ENCODE measurements at places on chromosomes 13 and 19.

GRCh38 chr19:15296353-15296752, 36.0 kb downstream of the BRD4 start:
- no peak for DNase-seq

DNA sequence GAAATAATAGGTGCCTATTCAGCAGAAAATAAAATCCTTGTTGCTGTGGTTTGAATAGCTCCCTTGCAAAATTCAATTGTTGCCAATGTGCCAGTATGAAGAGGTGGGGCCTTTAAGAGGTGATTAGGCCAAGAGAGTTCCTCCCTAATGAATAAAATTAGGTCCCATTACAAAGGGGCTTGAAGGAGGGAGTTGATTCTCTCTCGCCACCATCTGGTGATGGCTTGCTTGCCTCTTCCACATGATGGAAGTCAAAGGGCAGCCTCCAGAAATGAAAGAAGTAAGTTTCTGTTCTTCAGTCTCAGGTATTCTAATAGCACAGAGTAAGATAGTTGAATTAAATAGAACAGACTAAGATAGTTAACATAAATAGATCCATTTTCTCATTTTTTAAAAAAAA, 3.0 kb upstream of the EEF1AKMT1 start:
- DNase-seq = no peak

DNA sequence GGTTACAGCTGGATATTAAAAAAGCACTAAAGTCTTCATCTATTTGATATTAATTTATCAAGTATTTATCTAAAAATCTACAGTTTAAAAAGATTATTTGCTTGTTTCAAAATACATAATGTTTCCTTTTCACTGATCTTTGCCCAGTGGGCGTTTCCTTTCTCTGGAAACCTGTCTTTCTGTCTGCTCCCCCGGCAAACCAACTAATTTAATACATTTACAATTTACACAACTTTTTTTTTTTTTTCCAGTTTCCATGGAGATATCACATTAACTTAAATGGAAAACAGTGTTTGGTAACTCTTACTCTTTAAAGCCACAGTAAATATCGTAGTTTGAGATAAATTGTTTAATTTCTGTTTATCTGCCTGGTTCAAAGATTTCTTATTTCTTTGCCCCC, 5.3 kb downstream of the GPC6 start:
- DNase-seq = no peak

GRCh38 chr13:72638059-72638815, 89.2 kb downstream of the MZT1 start:
- DNase-seq = no peak

DNA sequence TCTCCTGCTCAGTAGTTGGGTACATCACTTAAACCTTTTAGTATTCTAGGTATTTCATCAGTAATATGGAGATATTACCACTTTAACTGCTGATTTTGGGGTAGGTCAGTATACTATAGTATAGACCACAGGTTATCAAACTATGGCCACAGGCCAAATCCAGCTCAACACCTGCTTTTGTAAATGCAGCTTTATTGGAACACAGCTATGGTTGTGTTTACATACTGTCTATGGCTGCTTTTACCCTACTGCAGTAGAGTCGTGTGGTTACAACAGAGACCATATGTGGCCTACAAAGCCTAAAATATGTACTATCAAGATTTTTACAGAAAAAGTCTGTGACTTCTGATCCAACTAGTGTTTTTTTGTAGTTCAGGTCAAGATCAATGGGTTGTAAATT, 10.3 kb downstream of the COG6 start:
- DNase-seq = no peak

GRCh38 chr19:56085571-56086275, 35.4 kb downstream of the ZNF787 start:
- no peak for DNase-seq

- no peak for DNase-seq
Observed at GRCh38 chr19:43776286-43776685, 4.5 kb downstream of the KCNN4 start.

GRCh38 chr19:19138109-19138981, at the start of gene TMEM161A:
TMEM161A (minus strand) TSS chr19:19138478; CDS start chr19:19138428, 50 bp downstream.
- peak; percentile 92 for DNase-seq

- no peak for DNase-seq
Observed at GRCh38 chr13:71606818-71607217, 260.2 kb downstream of the DACH1 start.

DNA sequence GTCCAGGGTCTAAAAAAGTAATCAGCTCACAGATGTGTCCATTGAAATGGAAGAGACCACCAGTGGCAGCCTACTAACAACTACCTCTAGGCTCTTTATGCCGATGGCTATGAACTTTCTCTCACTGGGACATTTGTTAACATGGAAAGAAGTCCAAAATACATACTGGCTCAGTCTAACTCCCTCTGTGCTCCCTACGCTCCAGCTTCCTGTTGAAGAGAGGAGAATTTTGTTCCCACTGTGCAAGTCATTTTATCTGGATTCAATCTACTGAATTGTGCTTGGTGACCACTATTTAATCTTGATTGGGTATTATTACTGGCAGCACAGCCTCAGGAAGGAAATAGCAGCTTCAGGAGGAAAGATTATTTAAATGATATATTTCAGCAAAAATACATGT, 128.8 kb upstream of the ARGLU1 start:
- no peak for DNase-seq

DNA sequence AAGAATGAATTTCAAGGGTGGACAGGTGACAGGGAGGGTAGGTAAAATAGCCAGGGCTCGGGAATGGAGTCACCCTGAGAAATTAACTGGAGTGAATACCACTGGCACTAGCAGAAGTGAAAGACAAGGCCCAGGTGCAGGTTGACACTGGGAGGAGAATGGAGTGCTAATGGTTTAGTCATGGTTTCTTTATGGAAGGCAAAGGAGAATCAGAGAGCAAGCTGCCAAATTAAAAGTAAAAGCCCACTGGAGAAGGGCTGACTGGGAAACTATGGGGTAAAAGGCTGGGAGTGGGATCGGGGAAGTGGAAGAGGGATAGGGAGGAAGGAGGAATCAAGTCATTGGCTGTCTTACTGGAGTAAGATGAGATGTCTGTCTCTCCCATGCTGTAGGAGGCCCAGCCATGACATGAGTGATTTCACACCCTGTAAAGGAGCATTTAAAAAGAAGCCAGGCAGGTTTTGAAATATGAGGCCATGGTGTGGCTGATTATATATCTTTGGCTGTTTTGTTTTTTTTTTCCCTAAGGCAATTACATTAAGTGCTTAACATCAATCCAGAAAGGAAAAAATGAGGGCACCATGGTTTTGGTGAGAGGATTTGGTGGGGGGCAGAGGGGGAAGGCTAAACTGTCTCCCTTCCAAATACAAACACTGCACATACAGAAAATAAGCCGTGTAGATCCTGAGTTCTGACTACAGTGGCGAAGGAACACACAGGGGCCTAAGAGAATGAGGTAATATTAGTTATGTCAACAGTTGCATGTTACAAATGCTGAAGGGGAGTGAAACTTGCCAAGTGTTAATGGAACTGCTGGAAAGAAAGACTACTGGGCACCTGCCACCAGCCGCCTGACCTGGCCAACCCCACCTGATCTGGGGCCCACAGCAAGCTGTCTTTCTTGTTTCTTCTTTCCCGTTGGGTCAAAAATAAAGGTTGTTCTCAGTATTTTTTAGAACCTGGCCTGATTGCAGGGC, 183.5 kb upstream of the TSC22D1 start:
- DNase-seq = peak; percentile 82

DNA sequence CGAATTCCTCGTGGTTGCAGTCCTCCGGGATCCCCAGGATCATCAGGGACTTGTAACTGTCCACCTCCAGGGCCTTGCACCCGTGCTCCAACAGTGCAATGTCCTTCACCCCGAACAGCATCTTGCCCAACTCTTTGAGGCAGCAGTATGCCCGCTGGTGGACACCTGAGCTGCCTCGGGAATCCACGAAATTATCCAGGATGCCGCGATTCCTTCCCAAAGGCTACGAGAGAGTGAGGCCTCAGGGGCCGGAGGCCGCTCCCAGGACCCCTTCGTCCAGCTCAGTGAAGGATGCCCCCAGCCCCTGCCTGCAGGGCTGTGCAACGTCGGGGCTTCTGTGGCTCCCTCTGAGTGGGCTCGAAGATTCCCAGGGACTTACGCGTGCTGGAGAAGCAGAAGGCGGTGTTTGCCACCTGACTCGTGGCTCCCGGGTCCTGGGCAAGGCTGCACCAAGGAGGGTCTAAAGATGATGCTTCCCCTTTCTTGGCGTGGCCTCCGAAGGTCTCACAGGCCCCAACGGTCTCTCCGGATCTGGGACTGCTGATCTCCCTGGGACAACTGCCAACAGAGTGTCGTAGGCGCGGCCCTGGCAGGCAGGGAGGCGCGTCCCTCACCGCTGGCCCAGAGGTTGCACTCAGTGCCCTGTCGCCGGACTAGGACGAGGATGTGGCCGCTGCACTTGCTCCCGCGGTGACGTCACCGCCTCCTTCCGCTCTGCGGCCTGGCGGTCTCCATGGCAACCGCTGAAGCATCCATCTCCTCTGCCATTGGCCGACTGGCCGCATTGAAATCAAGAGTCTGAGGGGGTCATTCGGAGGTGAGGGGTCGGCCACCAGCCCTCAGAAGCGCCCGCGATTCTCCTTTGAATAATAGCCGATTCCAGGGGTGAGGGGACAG, at the start of gene PNMA8C:
PNMA8C (minus strand) TSS at position 698 of the 897 bp plus-strand sequence; CDS start at position 121, 577 bp downstream.
- DNase-seq = no peak

DNA sequence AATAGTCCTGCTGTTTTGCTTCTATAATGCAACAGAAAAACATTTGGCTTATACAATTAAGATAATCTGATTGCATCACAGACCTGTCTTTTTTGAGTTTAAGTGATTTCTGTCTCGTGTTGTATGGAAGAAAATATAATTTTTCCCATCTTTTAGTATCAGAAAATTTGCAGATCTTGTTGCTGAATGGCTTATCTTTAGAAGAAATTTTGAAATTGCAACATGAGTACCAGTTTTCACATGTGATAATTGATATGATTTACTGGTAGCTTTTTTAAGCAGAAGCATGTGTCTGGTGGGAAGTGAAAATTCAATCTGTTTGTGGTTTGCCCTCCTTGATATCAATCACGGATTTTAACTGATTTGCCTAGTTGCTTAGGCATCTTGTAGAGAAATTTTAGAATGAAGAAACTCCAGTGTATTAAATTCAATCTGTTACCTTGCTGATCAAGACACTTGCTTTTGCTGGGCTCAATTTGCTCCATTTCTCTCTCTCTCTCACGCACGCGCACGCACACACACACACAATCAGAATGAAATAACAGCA, 89.8 kb upstream of the MYCBP2 start:
- no peak for DNase-seq

DNA sequence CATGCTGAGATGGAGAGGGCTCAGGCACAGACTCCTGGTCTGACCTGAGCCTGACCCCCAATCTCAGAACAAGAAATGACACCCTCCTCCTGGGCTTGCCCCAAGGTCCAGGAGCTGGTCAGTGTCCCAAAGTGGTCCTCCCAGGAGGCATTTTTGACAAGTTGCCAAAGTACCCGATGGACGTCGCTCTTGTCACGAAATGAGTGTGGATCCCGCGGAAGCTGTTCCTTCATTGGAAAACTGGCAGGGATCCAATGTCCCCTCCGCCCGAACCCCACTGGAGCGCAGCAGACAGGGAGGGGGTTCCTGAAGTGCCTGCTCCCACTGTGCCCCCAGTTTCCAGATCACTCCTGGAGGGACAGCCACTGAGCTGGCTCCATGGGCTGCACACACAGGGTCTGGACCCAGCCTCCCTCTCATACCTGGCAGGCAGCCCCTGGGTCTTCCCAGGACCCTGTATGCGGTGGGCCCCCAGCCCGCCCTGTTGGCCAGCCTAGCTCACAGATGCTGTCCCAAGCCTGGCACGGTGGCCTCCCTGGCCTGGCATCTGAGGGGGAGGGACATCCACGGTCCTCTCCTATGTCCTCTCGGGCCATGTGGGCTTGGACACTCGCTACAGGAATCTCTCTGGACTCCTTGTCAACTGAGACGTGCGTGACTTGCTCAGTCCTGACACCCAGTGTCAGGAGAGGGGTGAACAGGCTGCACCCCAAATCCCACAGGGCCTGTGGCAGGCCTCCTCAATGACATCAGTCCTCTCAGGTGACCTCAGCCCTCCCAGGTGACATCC, 12.8 kb upstream of the ZNF14 start:
- DNase-seq = no peak

DNA sequence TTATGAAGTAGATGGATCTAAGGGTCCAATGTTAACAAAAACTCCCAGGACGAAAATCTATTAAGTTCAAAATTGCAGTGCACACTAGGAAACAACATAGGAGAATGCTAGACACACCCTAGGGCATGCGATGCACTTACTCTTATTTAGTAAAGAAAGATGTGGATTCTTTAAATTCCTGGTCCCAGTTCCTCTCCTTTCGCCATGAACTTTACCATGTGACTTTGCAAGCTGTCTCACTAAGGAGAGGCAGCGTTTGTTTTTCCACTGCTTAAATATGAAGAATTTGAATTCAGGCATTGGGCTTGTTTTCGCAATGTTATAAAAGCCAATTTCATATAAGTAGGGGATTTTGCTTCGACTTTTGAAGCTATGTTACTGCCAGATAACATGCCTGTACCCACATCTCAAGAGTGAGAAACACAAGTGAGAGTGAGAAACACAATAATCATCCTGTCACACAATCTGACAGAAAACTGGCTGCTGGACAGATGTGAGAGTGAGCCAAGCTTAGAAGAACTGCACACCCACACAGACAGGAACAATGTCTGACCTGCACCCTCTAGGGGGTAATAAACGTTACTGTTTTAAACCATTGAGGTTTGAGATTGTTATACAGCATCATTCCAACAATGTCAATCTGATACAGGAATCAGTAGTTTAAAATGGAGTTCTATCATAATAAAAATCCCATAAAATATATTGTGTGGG, 1308.4 kb downstream of the SLITRK5 start:
- DNase-seq = no peak

- DNase-seq = no peak
Observed at GRCh38 chr19:1045247-1045603, 5.3 kb downstream of the ABCA7 start.

- no peak for DNase-seq
Observed at GRCh38 chr13:24511816-24512196, 772 bp downstream of the PARP4 start.

DNA sequence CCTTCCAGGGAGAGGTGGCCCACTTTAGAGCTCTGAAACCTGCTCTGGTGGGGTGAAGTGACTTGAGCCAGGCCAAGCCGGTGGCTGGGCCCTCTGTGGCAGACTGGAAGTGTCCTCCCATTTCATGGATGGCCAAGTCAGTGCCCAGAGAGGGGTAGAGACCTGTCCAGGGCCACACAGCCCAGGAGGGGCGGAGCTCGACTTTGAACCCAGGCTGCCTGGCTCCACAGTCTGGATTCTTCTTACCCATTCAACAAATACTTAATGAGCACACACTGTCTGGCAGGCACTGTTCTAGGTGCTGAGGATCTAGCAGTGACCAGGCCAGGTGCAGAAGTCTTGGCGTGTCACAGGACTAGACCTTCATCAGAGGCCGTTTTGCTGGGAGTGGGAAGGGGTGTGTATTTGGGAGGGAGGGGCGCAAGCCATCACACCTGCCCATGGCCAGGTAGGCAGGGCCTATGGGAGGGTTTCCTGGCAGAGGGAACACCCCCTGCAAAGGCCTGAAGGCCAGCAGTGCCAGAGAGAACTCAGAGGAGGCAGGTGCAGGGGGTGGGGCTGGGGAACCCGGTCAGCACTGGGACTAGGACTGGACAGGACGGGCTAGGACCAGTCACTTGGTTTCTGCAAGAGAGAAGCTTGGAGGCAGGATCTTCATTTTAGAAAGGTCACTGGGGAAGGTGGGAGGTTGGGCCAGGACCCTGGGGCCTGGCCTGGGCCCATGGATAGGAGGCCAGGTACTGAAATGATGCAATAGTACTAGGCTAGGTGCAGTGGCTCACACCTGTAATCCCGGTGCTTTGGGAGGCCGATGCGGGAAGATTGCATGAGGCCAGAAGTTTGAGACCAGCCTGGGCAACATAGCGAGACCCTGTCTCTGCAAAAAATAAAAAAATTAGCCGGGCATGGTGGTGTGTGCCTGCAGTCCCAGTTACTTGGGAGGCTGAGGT, 31.8 kb downstream of the DNM2 start:
- DNase-seq = no peak

Data from NCI-H2107 (cell line).